Epithelial cell of proximal tubule (primary cell): ENCODE measurements at places on chromosomes 1 and 21. TPM values are rescaled to one million over a fixed set of nuclear protein-coding genes. Genes with fewer than 3 reads are reported as not detected.
A peak's percentile ranks its signal among the peaks of the same experiment; 100 is the strongest.

Gene CALML6
- total RNA-seq: not detected in 2 replicates

- DNase-seq: no peak
These were observed 293.1 kb downstream of the LMX1A start for GRCh38 chr1:165063181-165063965.

GRCh38 chr1:247043406-247043805 is 35.2 kb downstream of the ZNF670 start:
- no peak for DNase-seq

DNA sequence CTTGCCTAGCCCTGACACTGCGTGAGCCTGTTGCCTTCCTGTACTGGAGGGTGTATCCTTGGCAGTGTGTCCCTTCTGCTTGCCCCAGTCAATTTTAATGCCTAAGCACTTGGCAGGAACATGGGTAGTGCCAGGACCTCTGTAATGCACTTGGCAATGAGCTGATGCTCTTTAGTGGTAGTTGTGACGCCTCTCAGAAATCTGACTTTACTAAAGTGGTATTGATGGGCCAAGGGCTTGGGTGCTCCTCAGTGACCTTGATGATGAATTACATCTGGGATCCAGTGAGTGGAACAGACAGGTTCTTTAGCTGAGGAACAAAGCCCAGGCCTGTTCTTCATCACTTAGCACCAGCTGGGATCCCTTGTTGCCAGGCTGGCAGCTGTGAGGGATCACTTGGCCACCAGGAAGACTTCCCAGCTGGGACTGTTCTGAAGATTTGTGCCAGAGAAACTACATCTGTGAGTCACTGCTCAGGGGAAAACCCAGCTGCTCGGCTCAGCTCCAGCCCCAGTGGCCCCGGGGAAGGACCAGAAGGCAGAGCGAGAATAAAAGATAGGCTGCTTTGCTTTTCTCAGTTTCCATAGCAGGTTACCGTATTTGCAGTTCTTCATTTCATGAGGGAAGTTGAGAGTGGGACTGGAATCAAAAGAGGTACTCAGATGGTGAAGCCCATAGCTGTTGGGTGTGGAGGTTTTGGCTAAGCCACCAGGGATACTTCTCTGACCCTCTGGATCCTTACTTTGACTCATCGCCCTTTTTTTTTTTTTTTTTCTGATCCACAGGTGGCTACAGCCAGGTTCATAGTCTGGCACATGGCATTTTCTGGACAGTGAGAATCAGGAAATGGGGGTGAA is 28.5 kb upstream of the KCNA2 start:
- DNase-seq: no peak

DNA sequence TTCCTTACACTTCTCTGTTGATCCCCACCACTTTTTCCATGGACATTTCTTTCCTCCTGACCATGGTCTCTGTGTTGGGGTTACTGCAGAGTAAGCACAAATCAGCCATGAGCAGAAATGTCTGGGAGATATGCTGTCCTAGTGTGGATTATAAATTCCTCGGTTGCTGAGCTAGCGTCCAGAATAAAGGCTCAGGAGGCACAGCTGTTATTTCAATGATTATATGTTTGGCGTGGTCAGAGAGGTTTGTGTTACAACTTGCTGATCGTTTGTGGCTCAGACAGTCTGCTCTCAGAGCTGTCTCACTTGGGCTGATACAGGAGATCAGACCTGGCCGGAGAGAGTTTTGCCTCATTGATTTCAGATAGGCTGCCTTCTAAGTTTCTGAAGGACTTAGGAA is 37.5 kb upstream of the LAMC2 start:
- DNase-seq: no peak

Gene ECM1
- 5.7 and 13.1 TPM in 2 replicates for total RNA-seq

DNA sequence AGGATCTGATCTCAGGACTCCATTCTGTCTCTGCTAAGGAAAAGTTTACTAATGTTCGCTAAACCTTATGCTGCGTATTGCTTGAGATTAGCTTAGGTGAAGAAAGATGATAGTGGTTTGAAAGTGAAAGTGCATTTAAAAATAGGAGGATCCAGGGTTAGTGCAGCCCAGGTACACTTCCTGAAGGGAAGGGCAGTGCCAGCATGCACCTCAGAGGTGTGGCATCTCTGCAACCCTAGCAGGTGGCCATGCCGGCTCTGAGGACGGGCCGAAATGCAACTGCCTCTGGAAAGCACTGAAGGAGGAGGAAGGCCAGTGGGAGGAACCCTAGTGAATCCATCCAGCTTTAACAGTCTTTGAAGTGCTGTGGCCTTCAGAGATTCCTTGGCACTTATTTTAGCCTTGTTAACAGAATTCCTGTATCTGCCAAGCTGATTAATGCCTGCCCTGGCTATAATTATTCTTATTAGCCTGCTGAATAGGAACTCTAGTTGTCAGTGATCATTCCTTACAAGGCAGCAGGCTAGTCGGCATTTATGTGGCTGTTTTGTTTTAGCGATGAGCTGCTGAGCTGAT is 5.5 kb downstream of the PTGFRN start:
- no peak for DNase-seq

Gene SPATA17
- 0.22 and 0.58 TPM in 2 replicates for total RNA-seq

- no peak for DNase-seq
These were observed 660.0 kb downstream of the PTPRC start for GRCh38 chr1:199298825-199299224.

DNA sequence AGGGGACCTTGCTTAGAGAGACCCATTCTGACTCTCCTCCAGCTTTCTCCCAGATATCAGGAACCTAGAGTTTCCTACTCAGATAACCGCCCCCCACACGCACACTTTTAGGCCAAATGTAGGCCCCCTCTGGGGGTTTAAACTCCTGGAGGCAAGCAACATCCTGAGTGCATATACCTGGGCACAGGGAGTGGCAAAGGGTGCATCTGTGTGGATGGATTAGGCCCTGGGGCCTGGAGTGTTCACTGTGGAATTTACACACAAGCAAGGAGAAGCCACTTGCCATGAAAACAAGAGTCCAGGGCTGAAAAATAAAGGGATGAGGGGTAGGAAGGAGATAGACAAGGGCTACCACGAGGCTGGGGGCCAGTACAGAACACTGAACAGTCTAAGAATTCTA is 343.1 kb downstream of the NTNG1 start:
- DNase-seq: no peak

DNA sequence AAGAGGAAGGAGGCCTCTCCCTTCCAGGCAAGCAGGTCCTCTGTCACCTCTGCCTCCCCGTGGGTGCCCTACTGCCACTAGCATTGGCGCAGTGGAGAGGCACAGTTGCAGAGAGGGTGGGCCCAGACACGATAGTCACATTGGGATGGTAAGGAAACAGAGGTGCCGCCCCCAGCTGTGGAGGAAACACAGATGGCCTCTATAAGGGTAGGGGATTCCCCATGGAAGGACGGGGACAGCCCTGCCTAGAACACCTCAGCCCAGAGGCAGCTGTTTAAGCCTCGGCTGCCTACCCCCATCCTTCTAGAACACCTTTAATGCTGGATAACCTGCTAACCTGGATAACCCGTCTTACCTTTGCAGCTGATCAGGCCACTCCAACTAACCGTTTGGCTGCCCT is 65.7 kb upstream of the CNTN2 start:
- no peak for DNase-seq

Gene TMPRSS2
- 1.8 and 9.1 TPM in 2 replicates for total RNA-seq

Gene SIK1
- 2.7 and 4.4 TPM in 2 replicates for total RNA-seq

- DNase-seq: no peak
These were observed 20.8 kb upstream of the PDZK1IP1 start for GRCh38 chr1:47210666-47211065.

- no peak for DNase-seq
These were observed 10.0 kb upstream of the TTC39A start for GRCh38 chr1:51340380-51340779.

- no peak for DNase-seq
These were observed 374.7 kb upstream of the DAB1 start for GRCh38 chr1:57798543-57798942.

DNA sequence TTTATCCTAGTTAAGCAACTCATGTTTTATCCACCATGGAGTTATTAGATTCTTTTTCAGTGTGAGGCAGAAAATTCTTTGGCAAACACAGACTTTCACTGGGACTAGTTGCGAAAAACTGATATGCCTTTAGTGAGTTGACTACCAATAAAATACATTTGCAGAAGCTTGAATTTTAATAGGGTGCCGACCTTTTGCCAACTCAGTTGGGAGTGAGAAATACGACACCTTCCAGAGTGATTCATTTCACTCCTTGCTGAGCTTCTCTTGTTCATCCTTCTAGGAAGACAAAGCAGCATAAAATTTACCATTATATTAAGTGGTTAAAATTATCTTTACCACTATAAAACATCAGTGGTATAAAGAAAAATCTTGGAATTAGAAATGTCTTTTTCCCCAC is 1.2 kb upstream of the KRTAP23-1 start:
- no peak for DNase-seq

Gene DNASE2B
- total RNA-seq: not detected in 2 replicates

- DNase-seq: peak; percentile 30
These were observed 3.9 kb downstream of the NEGR1 start for GRCh38 chr1:72278461-72278860.

GRCh38 chr1:204451352-204452124 is 39.9 kb upstream of the PPP1R15B start:
- DNase-seq: no peak

Gene NCDN
- total RNA-seq: 12.5 and 15.2 TPM in 2 replicates

DNA sequence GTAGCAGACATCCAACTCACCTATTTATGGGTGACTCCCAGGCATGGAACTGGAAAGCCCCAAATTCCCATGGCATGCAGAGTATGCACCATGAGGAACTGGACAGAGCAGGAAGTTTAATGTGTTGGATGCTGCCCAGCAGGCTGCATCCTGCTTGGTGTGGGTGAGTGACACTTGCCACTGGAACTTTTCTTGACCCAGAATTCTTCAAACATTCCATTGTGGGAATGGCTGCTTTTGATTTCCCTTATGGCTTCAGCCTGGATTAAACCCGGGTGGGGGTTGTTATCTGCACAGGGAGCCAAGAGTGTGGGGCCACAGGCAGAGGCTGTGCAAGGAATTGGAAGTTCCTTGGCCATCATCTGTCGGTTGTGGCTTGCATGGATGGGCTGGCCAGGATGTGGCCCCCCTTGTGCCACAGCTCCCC is 26.9 kb upstream of the BACE2 start:
- no peak for DNase-seq
